ENCODE measurements at places on chromosomes 3 and 15. TPM values are rescaled to one million over a fixed set of nuclear protein-coding genes. Genes with fewer than 3 reads are reported as not detected.

GRCh38 chr3:60707452-60708020 is 543.7 kb downstream of the FHIT start:
- DNase-seq = no peak

GRCh38 chr3:17290894-17291293 is 406.1 kb downstream of the PLCL2 start:
- peak; percentile 86 for DNase-seq

DNA sequence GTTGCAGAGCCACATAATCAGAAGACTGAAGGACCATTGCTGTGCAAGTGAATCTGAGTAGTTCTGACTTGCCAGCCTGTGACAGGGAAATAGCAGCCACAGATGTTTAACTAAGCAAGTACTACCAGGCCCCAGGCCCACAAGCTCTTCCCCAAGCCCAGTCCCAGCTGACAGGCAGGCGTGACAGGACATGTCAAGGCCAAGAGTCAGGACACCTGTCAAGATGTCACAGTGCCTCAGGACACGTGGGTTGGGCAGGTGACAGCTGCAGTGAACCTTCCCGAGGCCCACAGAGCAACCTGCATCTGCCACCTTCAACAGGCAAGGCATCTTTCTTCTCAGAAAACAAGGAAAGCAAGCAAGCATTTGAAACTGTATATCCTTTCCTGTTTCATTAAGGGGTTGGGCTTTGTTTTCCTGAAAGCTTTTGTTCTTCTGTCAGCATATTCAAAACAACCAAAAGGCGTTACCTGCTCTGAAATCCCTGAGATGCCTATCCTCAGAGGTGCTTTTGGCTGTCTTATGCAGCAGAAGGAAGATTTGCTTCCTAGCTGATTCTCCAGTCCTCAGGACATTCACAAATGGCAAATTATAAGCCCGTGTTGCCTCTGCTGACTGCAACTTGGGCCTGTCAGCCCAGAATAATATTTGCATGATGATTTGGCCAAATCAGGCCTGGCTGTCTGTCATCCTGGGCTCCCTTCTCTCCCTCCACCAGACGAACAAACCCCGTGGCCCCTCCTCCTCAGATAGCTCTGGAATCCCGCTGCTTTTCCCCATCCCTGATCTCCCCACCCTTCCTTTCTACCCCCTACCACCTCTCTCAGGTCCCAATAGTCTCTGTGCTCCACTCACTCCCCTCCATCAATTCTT is 171.8 kb upstream of the WNT5A start:
- DNase-seq = peak; percentile 16

- peak; percentile 73 for DNase-seq
These were observed 972.0 kb downstream of the TUSC7 start for GRCh38 chr3:117681619-117682018.

DNA sequence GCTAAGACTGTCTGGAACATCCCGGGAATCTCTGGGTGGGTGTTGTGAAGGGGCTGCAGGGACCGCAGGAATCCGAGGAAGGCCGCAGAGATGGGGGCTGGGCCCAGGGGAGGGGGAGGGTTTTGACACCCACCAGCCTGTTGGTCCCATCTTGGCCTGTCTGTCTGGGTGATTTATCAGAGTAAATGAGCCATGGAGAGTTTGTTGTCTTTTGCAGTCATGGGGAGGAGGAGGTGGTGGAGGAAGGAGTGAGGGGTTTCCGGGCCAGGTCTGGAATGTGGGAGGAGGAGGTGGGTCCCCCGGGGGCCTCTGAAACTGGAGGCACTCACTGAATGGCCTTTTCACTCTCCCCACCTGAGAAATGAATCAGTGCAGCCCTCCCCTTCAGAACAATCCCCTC is 11.5 kb downstream of the SEMA3F start:
- no peak for DNase-seq

DNA sequence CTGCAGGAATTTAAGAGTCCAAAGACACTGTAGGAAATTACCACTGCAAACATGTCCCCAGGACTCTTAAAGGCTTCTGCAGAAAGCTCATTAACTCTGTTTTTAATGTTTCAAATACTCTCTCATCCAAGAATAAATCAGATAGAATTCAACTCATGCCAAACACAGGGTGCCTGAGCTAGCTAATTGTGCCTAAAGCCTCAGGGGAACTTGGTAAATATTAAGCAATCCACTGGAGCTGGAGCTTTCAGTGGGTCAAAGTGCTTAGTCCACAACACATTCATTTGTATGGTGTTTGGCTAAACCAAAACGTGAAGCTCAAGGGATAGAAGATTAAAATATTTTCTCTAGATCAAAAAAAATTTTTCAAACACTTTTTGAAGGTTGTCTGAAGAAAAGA is 131.4 kb downstream of the THRB start:
- no peak for DNase-seq

- no peak for DNase-seq
These were observed 25.3 kb downstream of the LRRC57 start for GRCh38 chr15:42523331-42523730.

DNA sequence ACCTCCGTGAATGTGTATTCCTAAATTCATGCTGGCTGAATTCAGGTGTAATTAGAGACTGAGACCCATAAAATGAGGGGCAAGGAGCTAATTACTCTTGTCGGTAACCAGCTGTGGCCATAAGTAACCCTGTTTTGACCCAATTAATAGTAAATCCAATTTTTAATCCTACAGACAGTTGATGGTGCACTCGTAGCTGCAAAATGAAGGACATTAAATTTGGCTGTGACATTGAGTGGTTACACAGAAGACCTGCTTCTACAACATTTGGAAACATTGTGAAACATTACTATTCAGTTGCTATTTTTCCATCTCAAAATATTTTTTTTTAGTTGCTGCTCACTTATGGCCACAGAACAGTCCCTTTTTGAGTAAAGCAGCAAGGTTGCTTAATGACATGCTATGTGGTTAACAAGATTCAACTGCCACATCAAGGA is 33.0 kb downstream of the MBNL1 start:
- DNase-seq = no peak

DNA sequence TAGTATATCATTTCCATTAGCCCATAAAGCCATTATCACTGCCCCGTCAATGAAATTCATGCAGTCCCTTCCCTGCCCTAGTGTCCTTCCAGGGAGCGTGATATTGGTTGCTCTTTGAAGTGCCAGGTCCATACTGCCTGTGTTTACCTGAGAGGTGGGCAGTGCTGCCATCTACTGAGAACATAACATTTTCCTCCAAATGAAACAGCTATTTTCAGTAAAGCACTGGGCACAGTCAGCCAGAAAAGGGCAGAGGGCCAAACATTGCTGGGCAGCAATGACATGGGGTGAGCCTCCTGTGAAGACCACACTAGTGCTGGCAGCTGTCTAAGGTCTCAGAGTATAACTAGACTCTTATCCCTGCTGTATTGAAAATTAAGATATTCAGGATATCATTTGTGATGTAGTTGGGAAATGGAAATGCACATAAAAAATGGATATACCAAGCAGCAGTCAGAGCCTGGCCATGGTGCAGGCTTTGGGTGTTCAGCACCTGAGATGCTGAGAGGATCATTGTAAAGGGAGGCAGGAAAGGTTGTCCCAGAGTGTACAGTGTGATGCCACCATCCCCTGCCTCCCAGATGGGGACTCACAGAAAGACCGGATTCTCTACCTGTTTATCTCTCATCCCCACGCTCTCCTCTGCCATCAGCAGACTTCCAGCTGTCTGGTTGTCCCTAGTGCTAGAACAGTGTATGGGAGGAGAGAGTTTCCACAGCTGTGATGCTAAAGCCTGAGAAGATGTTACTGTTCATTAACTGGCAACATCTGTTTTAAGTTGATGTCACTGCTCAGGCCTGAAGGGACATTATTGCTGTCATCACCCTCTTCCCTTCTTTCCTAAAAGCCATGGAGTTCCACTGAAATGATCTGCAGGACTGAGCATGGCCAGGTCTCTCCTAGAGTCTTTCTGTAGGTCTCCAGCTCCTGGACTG is 108.8 kb downstream of the ARNT2 start:
- peak; percentile 90 for DNase-seq

DNA sequence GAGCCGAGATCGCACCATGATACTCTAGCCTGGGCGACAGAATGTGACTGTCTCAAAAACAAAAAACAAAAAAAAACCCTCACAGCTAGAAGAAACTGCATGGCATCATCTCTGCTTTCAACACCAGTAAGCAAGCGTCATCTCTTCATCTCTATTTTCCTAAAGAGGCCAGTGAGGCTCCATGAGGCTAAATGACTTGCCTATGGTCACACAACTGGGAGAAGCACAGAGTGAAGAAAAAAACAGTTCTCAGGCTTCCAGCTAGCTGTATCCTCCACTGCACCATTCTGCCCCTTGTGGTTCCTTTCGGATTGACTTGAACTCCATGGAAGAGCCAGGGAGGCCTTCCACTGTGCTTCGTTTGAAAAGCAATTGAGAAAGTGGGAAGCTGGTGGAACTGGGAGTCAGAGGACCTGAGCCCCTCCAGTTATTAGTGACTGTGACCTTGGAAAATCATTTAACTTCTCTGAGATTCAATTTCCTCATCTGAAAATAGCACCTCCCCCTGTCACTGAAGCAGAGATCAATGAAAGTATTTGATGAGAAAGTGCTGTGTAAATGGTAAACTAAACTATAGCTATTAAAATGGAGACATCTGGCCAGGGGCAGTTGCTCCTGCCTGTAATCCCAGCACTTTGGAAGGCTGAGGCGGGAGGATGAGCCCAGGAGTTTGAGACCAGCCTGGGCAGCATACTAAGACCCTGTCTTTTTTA is 32.1 kb upstream of the DENND4A start:
- DNase-seq = peak; percentile 66

Gene FBXO40
- 0.83 TPM for total RNA-seq

DNA sequence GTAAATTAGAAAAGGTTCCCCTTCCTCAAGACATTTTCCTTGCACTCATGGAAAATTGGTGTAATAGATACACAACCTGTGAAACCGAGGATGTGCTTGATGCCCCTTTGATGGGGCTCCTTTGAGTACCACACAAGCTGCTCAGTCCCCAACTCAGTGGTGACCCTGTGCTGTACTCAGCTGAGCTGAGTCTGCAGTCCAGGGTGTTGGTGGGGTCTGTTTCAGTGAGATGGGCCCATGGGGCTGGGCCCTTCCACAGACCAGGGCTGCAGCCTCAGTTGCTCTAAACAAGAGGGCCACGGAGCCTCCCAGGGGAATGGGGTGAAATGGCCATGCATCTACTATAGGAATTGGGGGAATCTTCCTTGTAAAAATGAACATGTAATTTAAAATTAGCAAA is 39.3 kb downstream of the KY start:
- DNase-seq = no peak

Gene CRABP1
- total RNA-seq = not detected

- no peak for DNase-seq
These were observed 251.1 kb downstream of the OCA2 start for GRCh38 chr15:27847775-27848710.

DNA sequence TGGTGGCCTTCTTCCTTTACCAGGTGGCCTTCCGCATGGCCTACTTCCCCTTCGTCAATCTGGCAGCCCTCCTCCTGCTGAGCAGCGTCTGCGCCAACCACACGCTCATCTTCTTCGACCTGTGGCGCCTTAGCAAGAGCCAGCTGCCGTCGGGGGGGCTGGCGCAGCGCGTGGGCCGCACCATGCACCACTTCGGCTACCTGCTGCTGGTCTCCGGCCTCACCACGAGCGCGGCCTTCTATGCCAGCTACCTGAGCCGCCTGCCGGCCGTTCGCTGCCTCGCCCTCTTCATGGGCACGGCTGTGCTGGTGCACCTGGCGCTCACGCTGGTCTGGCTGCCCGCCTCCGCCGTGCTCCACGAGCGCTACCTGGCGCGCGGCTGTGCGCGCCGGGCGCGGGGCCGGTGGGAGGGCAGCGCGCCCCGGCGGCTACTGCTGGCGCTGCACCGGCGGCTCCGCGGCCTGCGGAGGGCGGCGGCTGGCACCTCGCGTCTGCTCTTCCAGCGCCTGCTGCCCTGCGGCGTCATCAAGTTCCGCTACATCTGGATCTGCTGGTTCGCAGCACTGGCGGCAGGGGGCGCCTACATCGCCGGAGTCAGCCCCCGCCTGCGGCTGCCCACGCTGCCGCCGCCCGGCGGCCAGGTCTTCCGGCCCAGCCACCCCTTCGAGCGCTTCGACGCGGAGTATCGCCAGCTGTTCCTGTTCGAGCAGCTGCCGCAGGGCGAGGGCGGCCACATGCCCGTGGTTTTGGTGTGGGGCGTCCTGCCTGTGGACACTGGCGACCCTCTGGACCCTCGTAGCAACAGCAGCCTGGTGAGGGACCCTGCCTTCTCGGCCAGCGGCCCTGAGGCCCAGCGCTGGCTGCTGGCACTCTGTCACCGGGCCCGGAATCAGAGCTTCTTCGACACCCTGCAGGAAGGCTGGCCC is 9.9 kb downstream of the DISP2 start:
- peak; percentile 92 for DNase-seq

DNA sequence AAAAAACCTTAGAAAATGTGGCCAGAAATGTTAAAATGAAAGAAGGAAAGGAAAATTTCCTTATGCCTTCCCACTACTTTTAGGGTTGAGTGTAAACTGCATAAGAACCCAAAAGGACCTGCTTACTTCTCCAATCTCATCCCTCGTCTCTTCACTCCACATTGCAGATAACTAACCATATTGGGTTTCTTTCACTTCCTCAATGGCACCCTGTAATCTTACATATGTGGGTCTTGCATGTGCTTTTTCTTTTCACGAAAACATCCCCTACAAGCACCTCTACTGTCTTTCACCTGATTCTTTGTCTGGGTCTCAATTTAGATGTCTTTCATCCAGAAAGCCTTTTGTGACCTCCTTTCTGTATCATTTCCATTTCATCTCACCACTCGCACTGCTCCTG is 23.1 kb downstream of the EOMES start:
- DNase-seq = no peak

Data from myocyte (in vitro differentiated cells).